Effector memory CD4-positive, alpha-beta T cell (primary cell): ENCODE measurements at places on chromosomes 7 and 10.

- DNase-seq, result no peak
Observed at GRCh38 chr7:17244786-17245185, 53.7 kb upstream of the AHR start.

DNA sequence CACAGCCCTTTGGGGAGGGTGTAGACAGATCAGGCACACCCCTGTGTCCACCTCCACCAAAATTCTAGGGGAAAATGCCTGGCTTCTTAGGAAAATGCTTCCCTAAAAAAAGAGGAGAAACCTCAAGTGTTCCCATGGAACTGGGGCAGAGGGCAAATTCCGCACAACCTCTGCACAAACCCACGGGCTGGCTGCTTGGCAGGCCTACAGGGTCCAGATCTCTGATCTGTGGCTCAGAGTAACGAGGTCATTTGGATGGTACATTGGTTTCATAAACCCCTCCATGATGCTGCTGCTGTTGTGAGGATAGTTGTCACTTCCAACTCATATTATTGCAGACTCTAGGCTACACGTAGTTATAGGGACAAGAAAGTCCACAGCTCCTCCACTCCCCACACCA lies 16.0 kb downstream of the LGI1 start:
- DNase-seq, result no peak

DNA sequence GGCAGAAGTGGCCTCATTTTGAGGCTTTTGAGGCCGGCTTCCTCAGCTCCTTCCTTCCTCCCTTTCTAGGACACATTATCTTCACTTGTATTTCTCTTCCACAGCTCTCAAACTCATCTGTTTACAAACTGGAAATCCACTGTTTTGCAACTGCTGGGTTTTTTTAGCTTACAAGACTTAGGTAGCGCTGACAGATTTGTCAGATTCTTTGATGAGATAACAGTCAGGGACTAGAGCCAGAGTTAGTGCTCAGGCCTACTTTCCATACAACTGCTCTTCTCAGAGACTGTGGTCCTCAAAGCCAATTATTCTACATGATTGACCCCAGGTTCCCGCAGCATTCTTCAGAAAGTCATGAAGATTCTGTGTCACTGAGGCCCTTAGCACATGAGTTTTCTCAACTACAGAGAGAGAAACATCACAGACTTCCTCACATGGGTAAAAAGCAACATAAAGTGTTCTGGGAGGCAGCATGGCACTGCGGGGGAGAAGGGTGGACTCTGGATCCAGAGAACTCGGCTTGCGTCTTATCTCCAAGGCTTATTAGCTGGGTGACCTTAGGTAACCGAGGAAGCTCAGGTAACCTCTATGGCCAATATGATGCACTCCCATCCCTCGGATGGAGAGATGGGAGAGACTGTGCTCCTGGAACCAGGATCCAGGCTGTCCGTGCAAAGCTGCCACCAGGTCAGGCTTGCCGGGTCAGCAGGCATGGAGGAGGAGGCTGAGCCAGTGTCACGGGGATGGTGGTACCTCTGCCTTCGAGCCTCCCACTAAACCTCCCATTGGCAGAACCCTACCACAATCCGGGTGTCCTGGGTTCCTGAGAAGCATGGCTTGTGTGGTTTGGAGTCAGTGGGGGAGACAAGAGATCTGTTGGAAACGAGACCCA lies 10.5 kb downstream of the DDC start:
- no peak for DNase-seq

- no peak for DNase-seq
Observed at GRCh38 chr10:128027822-128028507, 98.3 kb downstream of the MKI67 start.

DNA sequence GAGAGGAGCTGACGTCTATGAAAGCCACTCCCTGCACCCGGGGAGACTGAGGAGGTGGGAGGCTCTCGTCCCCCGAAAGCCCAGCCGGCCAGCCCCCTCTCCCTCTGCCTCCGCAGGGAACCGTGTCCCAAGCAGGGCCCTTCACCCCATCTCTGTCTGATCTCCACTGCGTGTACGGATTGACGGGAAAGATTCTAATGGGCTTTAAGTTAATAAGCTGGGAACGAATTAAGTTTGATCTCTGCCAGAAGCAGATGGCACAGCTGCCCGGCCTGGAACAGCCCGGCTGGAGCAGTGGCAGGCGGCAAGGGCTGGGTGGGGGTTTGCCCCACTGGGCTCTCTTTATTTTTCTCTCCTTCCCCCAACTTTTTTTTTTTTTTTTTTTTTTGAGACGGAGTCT lies 6.1 kb upstream of the SLC29A4 start:
- no peak for DNase-seq

DNA sequence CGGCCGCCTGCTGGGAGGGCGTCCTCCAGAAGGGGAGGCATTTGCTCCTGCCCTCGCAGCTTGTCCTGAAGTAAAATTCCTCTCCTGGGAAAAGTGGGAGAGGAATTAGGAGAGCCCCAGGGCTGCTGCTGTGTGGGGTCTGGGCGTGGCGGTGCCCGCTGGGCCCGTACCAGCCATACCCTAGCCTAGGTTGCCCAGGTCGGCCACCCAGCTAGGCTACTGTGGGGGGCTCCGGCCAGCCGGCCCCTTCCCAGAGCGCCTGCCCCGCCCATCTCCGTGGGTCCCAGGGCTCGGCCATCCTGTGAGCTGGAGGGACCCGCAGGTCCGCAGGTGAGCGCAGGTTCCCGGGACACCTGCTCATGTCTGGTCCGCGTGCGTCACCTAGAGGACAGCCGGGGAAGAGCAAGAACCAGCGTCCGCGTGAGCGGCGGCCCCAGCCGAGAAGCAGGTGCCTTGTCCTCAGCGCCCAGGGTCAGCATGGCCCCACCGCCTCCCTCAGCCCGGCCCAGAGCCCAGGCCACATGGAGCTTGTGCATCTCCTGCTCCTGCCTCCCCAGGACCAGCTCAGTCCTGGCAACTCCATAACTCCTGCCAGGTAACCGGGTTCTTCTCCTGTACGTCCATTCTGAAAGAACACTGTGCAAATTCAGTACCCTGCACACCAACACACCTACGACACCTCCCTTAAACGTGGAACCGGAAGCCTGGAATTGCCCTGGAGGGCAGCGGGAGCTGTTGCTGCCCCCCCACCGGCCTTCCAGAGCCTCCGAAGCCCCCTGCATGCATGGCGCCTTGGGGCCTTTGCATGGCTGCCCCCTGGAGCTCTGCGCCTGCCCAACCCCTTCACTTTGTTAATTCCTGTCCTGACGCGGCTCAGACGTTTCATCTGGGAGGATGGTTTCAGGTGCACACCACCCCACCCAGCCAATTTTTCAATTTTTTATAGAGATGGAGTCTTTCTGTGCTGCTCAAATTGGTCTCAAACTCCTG lies 22.8 kb upstream of the FOXL3 start:
- no peak for DNase-seq

DNA sequence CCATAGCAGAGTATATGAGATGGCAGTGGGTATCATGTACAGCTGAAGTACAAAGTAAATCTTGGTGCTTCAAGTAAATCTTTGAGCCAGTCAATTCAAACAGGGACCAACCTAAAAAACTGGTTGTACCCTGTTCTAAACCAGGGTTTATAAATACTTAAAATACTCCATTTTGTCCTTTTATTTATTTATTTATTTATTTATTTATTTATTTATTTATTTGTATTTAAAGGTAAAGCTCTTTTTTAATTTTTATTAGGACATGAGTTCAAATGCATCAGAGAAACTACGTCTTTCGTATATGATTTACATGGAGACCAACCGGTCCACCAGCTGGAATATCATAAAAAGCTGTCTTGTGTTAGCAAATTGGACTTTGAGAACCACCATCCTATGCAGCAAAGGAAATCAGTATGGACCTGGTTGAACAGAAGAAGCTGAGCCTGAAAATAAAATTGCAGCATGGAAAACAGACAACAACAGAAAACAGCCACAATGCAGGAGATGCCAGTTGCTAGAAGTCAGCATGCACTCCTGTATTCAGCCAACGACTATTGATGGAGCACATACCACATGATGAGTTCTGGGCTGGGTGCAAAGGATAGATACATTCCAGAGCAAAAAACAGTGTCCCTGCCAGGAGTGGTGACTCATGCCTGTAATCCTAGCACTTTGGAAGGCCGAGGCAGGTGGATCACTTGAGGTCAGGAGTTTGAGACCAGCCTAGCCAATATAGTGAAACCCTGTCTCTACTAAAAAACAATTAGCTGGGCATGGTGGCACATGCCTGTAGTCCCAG lies 60.0 kb downstream of the PLXNA4 start:
- DNase-seq, result no peak

- no peak for DNase-seq
Observed at GRCh38 chr7:75732764-75733630, 5.7 kb downstream of the HIP1 start.

- DNase-seq, result no peak
Observed at GRCh38 chr7:129684777-129685176, 73.3 kb downstream of the NRF1 start.

- no peak for DNase-seq
Observed at GRCh38 chr7:50204581-50204980, 99.9 kb upstream of the IKZF1 start.

GRCh38 chr10:44049301-44050015 lies 335.4 kb downstream of the CXCL12 start:
- DNase-seq, result no peak

GRCh38 chr10:125081931-125082330 lies 78.4 kb downstream of the CTBP2 start:
- DNase-seq, result no peak

- DNase-seq, result no peak
Observed at GRCh38 chr7:82757-83155, 109.6 kb upstream of the FAM20C start.

GRCh38 chr7:154776350-154776749 lies 226.6 kb downstream of the PAXIP1 start:
- no peak for DNase-seq

GRCh38 chr10:34413756-34414587 lies 401.1 kb downstream of the PARD3 start:
- DNase-seq, result no peak

GRCh38 chr10:62590306-62590705 lies 214.2 kb upstream of the ADO start:
- DNase-seq, result no peak

GRCh38 chr7:134778941-134779740 lies at the start of gene CALD1:
CALD1 (plus strand) TSS chr7:134779634; CDS start chr7:134867734, 88,100 bp downstream.
- DNase-seq, result no peak

DNA sequence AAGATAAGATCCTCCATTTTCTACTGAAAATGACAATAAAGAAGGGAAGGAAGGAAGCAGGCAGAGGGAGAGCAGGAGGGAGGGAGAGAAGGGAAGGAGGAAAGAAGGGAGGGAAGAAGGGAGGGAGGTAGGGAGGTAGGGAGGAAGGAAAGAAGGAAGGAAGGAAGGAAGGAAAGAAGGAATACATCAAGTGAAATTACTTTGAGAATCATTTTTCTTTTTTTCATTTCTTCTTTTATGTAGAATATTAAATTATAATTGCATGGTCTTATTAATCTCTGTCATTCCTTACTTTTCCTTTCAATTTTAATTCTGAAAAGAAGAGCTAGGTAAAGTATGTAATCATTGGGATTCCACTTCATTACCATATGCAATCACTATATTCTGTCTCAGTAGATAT lies 97.8 kb downstream of the PLXDC2 start:
- no peak for DNase-seq

DNA sequence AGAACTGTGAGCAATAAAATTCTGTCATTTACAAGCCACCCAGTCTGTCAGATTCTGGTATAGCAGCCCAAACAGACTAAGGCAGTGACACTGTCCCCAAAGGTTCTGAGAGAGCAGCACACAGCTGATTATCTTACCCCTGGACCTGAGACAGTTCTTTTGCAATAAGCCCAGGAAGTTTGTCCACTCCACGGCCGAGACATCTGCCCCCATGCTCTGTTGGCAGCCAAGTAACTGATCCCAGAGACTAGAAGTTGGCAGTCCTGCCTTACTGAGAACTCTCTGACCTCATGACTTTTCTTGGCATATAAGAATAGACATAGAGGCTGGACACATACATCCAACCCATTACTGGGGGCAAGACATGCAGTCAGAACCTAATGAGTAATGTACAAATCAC lies 243.0 kb upstream of the GRB10 start:
- DNase-seq, result no peak

DNA sequence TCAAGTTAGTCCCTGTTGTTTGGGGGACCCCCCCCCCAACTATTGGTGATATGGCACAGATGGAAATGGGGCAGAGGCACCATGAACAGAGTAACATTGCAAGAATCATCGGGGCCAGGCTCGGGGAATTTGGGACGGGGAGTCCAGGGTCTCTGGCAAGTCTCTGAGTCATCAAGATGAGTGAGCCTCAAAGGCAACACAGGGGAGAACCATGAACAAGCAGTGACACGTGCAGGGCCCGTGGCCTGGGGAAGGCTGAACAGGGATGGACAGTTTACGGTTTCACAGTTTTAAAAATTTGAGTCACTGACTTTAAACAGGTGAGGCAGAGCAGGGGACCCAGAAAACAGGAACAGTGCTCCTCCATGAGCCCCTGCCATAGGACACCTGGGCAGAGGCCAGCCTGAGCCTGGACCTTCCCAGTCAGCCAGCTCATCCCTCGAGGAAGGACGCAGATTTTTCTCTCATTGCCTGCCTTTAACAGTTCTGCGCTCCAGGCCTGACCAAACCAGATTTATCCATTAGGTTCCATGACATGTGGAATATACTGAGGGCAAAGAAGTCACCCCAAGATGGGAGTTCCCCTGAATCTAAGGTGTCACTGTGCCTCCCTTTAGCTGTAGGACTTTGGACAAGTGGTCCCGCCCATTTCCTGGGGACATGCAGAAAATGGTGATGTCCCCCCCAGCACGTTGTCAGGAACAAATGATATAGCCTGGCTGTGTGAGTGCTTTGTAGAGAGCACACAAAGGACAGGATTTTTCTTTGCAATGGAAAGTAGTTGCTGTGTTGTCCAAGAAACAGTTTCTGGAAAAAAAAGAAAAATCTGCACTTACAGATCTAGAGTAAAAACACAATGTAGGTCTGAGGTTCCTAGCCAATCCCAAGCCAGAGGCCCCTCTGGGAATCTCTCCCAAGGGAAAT lies 23.8 kb downstream of the CHST15 start:
- no peak for DNase-seq

DNA sequence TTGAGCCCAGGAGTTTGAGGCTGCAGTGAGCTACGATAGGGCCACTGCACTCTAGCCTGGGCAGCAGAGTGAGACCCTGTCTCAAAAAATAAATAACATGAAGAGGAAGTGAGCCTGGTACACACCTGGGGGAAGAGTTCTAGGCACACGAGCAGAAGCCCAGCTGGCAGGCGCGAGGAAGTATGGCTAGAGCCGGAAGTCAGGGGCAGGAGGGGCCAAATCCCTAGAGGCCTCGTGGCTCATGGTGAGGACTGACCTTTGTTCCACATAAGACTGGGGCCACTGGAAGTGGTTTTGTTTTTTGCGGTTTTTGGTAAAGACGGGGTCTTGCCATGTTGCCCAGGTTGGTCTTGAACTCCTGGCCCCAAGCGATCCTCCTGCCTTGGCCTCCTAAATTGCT lies 117.6 kb downstream of the HIP1 start:
- no peak for DNase-seq

GRCh38 chr10:12503311-12503710 lies 154.0 kb downstream of the CAMK1D start:
- DNase-seq, result no peak
